ENCODE measurements at places on chromosomes 16 and 17.
A peak's percentile ranks its signal among the peaks of the same experiment; 100 is the strongest.

DNA sequence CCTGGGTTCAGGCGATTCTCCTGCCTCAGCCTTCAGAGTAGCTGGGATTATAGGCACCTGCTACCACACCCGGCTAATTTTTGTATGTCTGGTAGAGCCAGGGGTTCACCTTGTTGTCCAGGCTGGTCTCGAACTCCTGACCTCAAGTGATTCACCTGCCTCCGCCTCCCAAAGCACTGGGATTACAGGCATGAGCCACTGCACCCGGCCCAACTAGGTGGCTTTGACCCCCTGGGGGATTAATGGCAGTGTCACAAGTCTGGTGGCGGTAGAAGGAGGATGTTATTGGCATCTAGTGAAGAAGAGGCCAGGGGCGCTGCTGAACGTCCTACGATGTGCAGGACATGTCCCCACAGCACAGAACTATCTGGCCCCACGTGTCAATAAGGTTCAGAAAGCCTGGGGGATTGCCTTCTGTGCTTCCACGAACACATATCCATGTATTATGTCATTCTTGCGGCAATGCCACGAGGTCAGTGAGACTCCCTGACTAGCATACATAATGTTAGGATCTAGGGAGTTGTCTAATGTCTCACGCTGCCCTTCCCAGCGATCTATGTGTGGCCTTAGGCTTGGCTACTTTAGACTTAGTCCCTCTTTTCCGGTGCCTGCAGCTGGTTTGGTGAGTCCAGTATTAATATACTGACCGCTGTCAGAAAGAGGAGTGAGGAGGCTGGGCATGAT lies 75.8 kb downstream of the ABCC6 start:
- DNase-seq, result no peak

DNA sequence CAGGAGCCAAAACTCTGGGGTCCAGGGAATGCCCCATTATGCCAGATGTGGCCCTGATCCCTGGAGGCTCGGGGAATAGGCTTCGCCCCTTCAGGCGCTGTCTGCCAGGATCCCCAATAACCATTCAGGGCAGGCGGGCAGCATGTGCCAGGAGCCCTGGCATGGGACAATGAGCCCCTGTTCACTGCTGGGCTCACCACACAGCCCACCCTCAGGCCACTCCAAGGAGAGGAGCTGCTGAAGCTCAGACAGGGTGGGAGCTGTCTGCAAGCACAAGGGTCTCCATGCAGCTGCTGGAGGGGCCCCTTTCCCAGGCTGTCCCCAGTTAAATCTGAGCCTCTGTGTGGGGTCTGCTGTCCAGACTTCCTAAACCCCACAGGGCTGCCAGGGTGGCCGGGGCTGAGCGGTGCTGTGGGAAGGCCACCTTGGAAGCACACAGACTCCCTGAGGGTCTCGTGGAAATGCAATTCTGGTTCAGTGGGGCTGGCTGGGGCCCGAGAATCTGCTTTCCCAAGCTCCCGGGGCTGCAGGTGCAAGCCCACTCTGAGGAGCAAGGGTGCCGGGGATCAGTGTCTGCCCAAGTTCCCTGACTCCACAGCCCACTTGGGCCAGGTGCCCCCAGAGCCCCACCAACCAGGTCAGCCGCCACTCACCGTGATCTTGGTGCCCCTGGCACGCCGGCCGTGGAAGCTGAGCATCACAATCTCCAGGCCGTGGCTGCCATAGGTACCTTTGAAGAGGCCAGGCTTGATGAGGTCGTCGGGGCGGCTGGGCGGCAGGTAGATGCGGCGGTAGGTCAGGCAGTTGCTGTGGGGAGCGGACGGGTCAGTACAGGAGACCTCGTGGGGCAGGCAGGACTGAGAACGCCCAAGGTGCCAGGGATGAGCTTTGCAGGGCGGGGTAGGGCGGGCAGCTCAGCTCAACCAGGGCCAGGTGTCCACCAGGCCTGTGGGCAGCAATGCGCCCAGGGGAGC lies 17.7 kb upstream of the C16orf95 start:
- no peak for DNase-seq

GRCh38 chr16:711548-712320 lies 3.2 kb upstream of the METRN start:
- peak; percentile 51 for DNase-seq

DNA sequence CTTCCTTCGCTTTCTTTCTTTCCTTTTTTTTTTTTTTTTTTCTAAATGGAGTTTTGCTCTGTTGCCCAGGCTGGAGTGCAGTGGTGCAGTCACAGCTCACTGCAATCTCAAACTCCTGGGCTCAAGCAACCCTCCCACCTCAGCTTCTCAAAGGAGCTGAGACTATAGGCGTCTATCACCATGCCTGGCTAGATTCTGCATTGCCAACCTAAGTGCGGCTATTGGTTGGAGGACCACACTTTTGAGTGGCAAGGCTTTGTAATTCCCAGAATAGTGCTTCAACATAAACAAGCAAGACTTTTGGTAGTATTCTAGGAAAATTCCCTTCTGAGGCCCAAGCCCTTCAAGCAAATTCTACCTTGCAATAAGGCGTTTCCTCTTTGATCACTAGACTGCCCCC lies 107.8 kb downstream of the YPEL2 start:
- DNase-seq, result no peak

DNA sequence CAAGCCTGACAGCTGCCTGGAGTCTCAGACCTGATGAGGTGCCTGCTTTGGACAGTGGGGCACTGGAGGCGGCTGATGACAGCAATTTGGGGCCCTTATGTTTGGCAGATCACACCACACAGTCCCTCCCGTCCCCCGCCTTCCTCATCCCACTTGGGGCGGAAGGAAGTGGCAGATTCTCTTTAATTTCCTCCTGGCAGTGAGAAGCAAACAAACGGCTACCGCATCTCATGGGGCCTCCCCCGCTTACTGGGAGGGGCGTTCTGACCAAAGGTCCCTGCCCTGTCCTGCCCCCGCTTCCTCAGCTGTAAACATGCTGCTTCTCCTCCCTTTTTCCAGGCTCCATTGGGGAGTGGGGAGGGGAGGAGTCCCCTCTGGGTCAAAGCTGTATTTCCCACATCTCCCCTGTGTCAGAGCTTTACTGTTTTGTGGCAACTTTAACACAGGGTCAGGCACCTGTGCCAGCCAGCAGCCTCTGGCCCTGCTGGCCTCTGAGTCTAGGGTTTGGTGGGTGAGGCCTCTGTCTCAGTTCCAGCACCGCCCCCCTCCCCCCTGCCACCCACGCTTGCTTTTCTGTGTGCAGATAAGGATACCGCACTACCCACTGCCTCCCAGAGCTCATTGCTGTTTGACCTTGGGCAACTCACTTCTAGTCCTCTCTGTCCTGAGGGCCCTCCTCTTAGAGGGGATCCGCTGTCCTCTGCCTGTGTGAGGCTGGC lies 5.4 kb upstream of the NFATC3 start:
- peak; percentile 56 for DNase-seq

DNA sequence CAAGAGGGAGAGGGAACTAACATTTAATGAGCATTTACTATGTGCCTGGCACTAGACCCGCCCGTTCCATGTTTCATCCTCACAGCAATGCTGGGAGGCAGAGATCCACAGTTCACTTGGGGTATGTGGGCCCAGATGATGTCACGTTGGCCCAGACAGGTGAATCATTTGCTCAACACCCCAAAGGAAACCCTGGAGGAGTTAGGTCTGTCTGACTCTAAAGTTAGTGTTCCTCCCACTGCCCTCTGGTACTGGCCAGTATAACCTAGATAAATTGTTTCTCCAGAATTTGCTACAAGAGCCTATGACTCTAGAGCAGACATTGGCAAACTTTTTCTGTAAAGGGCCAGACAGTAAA lies 164.6 kb downstream of the VPS53 start:
- no peak for DNase-seq

DNA sequence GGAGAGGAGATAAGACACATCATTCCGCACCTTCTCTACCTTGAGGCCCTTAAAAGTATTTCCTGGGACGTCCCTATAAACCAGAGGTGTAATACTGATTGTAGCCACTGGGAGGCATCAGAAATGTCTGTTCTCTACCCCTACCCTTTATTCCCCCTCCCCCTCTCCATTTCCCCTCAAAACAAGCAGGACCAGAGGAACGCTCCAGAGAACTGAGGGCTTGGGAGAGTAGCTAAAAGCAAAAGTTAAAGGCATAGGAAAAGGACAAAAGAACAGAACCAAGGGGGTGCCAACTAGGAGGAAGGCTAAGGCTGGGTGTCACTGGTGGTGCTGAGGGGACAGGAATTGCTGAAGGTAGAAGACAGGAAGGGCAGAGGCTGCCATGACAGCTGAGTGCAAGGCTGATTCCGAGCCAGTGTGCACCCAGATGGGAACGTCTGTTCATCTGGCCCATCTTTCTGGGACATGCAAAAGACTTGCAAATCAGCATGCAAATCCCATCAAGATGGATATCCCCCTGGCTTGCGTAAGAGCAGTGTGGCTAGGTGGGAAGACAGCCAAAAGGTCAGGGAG lies 6.7 kb downstream of the CAMTA2 start:
- DNase-seq, result peak; percentile 54

DNA sequence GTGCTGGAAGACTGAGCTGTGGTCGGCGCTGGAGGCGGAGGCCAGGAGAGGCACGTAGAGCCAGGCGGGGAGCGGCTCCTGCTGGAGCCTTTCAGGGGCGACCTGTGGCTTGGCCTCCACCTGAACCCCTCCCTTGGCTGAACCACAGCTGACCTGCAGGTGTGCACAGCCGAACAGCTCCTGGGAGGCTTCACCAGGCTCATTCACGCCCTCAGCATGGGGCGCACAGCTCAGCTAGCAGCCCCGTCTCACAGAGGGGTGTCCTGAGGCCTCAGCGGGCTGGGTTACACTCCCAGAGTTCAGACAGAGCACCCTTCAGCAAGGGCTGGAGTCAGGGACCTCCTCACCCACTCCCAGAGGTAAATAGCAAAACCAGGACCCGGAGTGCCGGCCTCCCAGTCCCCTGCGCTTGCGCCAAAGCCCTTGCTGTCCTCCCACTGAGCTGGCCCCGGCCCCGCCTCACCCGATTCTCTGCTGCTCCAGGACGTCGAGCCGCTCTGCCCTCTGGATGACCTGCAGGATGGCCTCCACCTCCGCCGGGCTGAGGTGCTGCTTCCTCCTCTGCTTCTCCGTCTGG lies 31.7 kb downstream of the RPH3AL start:
- DNase-seq, result no peak

DNA sequence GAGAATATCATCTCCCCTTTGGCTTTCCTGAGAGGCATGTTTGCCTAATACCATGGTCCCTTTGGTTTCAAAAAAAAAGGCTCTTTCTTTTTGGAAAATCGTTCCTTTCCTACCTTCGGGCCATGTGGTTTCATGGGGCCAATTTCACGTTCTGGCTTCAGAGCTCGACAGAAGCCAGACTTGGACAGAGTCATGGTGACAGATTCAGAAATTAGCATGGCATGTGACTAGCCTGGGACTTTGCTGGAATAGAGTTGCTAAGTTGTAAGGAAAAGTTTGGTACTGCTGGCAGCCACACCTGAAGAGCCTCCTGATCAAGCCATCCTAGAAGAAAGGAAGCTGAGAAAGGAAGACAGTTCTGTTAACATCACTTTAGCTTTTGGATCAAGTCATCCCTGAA lies 2.4 kb upstream of the VWA3A start:
- no peak for DNase-seq

- no peak for DNase-seq
These were observed 2.2 kb upstream of the ALDOA start for GRCh38 chr16:30063278-30063892.

DNA sequence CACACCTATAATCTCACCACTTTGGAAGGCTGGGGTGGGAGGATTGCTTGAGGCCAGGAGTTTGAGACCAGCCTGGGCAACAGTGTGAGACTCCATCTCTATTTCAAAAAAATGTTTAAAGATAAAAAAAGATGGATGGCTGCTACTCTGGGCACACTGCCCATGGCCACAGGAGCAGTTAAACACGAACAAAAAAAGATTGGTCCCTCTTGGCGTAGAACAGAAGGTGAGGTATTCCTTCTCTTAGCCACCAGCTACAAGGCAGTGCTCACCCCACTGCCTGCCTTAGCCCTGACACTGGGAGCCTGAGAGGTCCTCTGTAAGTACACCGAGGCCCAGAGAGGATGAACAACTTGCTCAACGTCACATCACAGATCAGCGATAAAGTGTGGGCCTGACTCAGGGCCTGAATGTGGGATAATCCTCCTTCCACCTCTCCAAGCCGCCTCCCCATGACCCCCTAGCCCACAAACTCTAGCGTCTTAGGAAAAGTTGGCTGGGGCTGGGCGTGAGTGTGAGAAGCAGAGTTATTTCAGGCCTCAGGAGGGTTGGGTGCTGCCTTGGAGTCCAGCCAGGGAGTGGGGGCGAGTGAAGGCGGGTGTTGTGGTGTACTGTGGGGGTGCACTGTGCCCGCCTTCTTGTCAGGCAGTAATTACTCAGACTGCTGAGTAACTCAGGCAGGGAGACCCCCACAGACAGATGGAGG lies 2.3 kb upstream of the DPH1 start:
- DNase-seq, result no peak

- no peak for DNase-seq
These were observed 308.2 kb upstream of the GOT2 start for GRCh38 chr16:59042301-59042700.

GRCh38 chr17:2259769-2260536 lies 43.6 kb downstream of the SMG6 start:
- DNase-seq, result peak; percentile 77

GRCh38 chr16:68519225-68519745 lies 19.8 kb upstream of the ZFP90 start:
- no peak for DNase-seq

DNA sequence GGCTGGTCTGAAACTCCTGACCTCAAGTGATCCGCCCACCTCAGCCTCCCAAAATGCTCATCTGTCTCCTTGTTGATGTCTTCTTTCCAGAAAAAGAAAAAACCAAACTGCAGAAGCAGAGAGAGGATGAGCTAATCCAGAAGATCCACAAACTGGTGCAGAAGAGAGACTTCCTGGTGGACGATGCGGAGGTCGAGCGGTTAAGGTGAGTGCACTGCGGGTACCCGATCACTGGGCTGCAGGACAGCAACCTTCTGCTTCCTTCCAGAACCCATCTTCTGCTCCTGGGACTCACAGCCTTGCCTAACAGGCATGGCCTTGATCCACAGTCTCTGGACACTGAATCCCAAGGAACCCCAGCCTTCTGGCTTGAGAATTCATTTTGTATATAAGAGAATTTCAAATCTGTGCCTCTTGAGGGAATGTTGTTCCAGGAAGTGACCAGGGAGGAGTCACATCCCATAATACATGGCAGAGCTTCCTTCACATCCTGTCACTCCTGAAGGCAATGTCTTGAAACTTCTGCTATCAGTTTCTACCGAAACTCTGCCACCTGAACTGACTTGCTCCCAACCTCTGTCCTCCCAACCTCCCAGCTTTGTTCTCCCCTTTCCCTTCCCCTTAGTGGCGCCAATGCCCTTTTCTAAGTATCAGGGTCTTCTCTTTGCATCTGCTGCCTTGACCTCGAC lies 61.7 kb downstream of the MARF1 start:
- no peak for DNase-seq

Data from stimulated activated CD4-positive, alpha-beta T cell treated with anti-CD3 and anti-CD28 coated beads, Interleukin-15, amount 100 ng/mL, for 48 hours (primary cell).